Naive thymus-derived CD8-positive, alpha-beta T cell (primary cell): ENCODE measurements at places on chromosomes 2 and 18.

- DNase-seq = no peak
Measured at GRCh38 chr2:150571121-150571520, 83.7 kb upstream of the RND3 start.

DNA sequence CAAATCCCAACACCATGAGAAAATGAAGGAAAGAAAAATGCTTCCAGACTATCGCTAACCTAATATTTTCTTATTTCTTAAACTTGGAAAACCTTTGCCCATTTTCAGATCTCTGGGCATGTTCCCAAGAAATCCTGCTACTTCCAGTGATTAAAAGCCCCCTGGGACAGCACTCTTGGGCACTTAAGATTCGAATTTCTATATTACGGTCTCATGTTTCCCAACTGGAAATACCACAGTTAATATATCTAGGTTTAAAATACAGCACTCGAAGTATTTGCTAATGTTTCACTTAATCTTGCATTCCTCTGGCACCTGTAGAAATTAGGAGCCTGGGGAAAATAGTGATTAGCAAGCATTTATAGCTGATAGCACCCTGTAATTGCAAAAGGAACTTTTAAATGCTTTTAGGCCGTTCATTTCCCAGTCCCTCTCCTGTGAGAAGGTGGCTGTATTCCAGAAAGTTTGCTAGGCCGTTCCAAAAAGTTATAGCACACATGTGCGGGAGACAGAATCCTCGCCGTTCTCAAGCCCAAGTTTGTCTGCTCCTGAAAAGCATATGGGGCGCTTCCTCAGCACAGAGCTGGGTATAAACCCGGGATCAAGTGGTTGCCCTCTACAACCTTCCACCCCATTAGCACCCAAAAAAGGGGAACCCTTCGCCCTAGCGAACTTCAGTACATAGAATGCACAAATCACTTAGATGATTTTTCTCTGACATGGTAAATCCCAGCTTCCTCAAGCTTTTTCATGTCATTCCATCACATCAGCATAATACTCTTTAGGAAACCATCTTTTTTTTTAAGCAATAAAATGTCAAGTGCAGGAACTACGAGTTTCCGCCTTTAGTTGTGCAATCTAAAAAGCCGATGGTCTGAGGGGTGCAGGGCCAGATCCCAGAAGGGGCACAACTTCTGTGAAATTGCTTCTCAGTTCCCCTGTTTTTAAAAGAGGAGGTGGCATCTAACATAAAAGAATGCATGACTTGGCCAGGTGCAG, 60.6 kb downstream of the DIPK1C start:
- DNase-seq = no peak

DNA sequence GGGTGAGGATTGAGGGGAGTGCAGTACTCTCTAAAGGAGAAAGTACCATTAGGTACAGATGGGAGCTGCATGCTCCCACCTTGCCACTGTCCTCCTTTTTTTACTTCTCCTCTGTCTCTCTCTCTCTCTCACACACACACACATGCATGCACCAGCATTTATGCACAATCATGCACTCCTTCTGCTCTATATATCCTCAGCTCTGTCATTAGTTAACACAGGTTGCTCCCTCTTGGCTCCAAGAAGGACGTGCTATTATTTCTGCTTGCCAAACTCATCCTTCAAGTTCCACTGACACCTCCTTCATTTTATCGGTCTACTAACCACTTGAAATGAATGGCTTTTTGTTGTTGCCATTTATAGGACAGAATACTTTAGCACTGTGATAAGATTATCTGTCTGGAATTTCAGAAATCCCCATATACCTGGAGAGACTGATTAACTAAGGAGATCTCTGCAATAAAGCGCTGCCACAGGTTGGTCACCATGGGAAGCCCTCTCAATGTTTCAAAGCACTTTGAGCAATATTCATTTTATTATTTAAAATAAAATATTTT, 178.5 kb upstream of the TRIB2 start:
- no peak for DNase-seq

GRCh38 chr2:231111987-231112386, 12.9 kb downstream of the HTR2B start:
- no peak for DNase-seq

GRCh38 chr2:66729416-66730330, 294.7 kb downstream of the MEIS1 start:
- no peak for DNase-seq

DNA sequence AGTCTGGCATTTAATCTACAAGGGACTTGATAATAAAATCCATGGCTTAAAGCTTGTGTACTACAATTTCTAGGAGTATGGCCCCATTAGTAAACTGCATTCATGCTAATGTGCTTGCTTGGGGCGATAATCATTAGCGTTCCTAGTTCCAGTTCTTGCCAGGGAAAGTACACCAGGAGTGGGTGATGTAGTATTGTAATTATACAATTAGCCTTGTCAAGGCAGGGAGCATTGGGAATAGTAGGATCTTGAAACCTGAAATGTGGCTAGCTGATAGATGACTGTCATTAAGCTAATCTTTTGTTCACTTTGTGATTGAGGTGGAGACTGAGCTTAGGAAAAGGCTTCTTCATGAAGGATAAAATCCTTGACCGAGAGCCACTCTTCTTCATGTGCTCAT, 989.2 kb downstream of the CPS1 start:
- DNase-seq = no peak

GRCh38 chr2:28378679-28379584, 13.7 kb upstream of the FOSL2 start:
- no peak for DNase-seq

GRCh38 chr18:44742718-44743311, 62.1 kb downstream of the SETBP1 start:
- DNase-seq = no peak

DNA sequence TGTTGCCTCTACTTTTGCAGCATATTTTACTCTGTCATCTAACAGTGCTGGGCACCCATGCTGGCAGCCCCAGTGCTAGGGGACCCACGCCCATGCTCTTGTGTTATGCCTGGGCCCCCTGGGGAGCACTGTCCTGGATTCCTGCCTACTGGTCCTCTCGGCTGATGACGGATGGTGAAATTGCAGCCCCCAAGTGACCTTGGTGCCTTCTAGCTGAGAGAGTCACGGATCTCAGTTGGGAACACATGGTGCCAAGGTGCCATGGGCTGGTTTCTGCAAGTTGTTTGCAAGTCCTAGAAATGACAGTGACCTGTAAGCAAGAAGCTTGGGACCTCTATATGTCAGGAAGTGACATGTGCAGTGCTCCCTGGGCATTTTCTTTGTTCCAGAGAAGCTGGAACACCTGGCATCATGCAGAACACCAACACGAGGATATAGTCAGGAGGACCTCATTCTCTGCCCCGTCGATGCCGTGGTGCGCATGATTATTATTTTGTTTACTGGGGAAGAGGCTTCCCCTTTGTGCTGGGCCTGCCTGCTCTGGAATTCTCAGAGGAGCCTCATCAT, 187.6 kb downstream of the LDLRAD4 start:
- DNase-seq = no peak

- DNase-seq = no peak
Measured at GRCh38 chr2:48313036-48313877, 216.7 kb upstream of the STON1 start.

GRCh38 chr2:169705927-169706326, 11.7 kb downstream of the PHOSPHO2 start:
- DNase-seq = no peak
